Activated naive CD8-positive, alpha-beta T cell treated with anti-CD3 and anti-CD28 coated beads, Interleukin-2, amount 50 U/mL, for 16 hours (primary cell): ENCODE measurements at places on chromosomes 6 and 20.

DNA sequence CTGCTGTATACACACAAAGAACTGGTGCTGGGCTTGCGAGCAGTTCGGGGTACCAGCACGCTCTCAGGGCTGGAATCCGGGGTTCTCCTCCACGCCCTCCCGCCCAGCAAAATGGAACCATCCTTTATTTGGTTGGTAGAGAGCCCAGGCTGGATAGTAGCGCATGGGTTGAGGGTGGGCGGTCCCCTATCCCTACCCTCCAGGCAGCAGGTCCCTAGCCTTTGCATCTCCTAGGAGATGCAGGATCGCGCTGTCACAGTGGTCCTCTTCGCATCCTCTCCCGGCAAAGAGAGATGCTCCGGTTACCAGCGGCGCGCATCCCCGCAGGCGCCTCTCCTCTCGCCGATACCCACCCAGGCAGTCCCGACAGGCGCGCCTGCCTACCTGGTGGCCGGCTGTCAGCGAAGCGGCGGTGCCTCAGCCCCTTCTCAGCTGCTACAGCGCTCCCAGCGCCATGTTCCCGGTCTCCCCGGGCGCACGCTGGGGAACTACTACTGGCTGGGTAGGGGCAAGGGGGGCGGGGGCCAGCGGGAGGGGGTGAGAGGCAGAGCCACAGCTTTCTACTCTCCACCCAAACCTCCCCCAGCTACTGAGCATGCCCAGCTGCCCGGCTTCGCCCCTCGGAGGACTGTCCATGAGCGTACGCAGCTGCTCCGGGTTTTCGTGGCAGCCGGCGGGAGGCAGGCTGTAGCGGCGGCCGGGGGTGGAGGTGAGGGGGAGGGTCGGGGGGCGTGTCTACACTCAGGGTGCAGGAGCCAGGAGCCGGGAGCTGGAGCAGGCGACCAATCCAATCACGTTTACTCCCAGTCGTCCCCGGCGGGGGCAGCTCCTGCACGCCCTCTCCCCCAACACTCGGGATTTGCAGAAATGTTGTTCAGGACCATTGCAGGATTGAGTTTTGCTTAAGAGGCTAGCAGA, at the start of gene PAK5:
TSS of gene PAK5 (minus strand) at position 699 of the 918 bp plus-strand sequence. CDS start 194,748 bp downstream, outside the sequence.
- no peak for DNase-seq

DNA sequence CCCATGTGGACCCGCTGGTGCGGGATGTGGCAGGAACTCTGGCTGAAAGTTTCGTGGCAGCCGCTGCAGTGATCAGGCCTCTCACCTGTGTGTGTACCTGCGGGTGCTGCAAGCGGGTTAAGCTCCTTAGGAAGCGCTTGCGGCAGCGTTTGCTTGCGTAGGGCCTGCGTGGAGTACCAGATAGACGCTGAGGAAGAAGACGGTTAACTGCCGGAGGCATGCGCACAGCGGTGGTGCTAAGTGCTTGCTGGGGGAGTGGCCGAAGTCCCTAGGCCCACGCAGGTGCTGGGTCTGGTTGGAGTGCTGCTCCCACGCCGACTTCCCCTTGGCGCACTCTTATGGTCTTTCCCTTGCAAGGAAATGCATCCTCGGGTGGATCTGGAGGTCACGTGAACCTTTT, 23.0 kb downstream of the ZSCAN31 start:
- DNase-seq, result no peak

DNA sequence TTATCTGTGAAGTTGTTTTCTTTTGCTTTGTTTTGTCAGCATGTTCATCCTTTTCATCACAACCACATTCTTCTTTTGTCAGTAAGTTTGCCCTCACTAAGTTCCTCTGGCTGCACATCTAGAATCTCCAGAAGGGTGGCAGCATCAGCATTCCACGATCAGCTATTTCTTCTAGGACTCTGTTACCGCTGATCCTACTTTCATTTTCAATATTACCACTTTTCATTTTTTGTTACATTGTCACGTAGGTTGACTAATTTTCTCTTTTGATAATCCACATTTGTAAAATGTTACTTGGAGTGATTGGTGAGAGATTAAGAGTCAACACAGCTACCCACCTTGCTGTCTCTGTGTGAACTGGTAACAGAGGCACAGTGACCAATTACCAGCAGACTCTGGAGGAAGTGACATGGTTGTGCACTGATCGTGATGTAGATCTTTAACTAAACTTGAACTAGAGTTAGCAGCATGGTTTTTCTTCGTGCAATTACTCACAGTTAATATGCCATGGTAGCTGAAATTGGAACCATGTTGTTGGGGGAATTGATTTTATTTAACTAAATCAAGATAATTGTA, 307.9 kb upstream of the SLC35B3 start:
- DNase-seq, result no peak

DNA sequence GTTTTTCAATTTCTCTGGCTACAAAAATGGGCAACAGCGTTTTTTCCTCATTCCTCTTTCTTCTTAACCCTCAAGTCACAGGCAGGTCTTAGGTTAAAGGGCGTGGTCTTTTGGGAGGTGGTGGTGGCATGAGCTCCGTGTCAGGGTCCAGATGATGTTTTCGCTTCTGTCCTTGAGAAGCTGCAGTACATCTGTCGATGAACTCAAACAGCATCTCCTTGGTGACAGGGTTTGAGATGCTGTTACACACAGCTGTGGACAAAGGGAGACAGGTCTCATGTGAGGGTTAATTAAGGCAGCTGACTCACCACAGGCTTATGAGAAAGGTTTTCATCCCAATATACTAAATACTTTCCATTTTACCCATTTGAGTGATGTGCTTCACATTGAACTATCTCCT, 350.8 kb downstream of the RNGTT start:
- no peak for DNase-seq

DNA sequence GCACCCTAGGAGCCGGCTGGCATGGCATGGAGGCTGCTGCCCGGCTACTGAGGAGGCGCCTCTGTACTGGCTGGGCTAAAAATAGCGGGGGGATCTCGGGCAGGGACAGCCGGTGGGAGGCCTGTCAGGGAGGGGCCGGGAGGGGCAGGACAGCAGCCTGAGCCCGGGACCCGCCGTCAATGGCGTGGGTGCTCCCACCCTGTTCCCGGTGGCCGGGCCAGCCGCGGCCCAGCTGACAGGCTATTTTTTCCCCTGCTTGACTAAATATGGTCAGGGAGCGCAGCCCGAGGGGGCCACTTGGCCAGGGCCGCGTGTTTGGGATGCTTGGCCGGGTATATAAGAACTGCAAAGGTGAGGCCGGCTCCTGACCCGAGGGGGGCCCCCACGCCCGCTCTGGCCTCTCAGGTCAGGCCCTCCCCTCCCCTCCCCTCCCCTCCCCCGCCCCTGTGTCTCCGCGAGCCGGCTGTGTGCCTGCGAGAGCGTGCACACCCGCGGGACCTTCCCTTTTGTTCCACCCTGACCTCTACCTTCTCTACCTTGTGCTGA, 74.4 kb upstream of the GATA5 start:
- DNase-seq, result no peak

DNA sequence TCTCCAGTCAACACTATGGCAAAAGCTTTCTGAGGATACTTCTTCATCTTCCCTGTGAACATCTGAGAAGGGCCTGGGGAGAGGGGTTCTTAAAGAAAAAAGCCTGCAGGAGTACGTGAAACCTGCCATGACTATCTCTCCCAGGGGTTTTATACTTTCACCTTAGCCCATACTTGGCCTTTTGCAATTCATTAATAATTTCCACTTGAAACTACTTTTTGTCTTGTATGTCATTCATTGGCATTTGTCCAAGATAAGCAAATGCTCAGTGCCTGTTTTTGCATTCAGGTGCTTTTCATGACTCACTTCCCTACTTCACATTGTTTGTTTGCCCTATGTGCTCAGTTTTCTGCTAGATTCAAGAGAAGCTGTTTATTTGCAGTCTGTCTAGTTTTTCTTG, 580.3 kb upstream of the GJE1 start:
- DNase-seq, result no peak

DNA sequence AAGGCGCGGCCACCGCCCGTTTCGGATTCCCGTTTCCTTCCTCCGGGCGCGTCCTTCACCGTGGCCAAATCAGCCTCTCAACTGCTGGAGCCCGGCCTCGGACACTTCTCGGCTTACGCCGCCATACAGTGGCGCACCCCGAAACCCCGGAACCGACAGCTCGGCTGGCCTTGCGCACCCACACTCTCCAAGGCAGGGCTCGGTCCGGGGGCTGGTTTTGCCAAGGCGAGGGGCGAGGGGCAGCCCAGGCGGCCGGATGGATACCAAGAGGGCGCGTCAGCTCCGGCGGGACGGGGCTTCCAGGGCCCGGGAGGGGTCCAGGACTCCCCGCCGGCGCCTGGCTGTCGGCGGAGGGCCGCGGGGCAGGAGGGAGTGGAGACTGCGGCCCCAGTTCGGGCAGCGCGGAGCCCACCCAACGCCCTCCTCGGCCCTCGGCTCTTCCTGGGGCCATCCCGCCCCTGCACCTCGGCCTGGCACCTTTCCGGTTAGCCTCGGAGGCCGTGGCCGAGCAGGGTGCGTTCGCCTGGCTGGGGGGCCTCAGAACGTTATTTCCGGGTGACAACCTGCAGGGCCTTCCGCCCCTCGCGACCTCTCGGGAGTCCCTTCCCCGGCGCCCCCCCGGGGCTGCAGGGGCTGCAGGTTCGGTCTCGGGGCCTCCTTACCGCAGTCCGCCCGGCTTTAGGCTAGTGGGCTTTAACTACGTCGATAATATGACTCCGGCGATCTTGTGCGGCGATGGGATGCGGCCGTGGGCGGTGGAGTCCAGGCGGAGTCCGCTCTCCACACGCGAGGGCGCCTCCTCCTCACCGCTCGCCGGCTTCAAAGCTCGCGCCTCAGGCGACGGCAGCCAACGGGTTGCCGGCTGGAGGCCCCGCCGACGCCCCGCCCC, 697 bp upstream of the CEP43 start:
- no peak for DNase-seq

GRCh38 chr20:32128167-32128566, 18.7 kb downstream of the TM9SF4 start:
- DNase-seq, result no peak

- DNase-seq, result no peak
These were observed 55.5 kb downstream of the EDN1 start for GRCh38 chr6:12345694-12346058.

- DNase-seq, result no peak
These were observed 17.2 kb downstream of the TMEM200A start for GRCh38 chr6:130382872-130383490.

GRCh38 chr6:72950114-72950860, 275.0 kb downstream of the KHDC1L start:
- no peak for DNase-seq

GRCh38 chr20:46823271-46823751, 71.3 kb upstream of the EYA2 start:
- DNase-seq, result no peak

GRCh38 chr20:6265204-6265904, 142.5 kb upstream of the FERMT1 start:
- no peak for DNase-seq

GRCh38 chr20:37521061-37521771, at the start of gene NNAT:
NNAT (plus strand) TSS chr20:37521250; CDS start chr20:37521332, 82 bp downstream.
- DNase-seq, result no peak

DNA sequence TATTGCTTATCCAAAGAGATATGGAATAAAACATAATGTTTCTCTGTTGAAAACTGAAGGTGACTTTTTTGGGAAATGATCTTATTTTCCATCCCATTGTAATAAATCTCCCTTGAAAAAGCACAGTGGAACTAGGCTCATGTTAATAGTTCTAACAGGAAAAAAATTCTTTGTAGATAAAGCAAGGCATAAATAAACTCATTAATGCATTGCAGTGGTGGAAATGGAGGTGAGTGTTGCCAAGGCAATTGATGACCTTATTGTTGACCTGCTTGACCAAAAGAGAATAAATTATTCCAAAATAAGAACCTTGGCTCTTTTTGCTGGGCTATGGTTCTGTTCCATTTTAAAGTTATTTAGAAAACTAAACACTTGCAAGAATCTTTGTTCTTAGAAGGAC, 55.2 kb downstream of the TRMT11 start:
- DNase-seq, result no peak

GRCh38 chr20:32761831-32762753, at the start of gene DNMT3B:
DNMT3B (plus strand) TSS chr20:32762385; CDS start chr20:32780324, 17,939 bp downstream.
- peak; percentile 38 for DNase-seq

GRCh38 chr6:147787417-147787816, 278.9 kb downstream of the SAMD5 start:
- no peak for DNase-seq
